Activated CD8-positive, alpha-beta memory T cell treated with anti-CD3 and anti-CD28 coated beads, Interleukin-2, amount 10 ng/mL, durations not matched to agents 7 days and 5 days (primary cell): ENCODE measurements at places on chromosomes 7 and 10.

DNA sequence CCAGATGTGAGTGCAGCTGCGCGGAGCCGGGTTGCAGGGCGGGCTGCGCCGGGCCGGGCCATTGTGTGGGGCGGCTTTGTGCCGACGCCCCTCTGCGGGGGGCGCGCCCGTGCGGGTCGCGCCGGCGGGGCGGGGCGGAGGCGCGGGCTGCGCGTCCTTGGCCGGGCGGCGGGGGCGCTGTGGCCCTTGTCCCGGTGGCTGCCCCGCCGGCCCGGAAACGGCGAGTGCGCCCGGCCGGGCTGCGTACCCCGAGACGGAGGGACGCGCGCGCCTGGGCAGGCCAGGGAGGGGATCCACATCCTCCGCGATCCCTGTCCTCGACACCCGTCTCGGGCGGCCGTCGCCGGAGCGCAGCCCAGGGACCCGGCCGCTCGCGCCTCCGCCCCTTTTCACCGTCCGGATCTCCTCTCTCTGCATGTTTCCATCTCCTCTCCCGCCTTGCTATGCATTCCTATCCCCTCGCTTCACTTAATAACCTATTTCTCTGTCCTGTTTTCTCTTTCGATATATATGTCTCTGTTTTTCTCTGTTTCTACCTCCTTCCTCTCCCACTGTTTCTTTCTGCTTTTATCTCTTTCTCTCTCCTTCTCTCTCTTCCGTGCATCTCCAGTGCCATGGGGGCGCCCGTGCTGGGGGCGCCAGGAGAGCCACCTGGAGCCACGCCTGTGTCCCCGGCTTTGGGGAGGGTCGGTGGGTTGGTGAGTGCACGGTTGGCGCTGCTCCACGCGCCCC, 765 bp downstream of the PFKFB3 start:
- DNase-seq: peak; percentile 73

DNA sequence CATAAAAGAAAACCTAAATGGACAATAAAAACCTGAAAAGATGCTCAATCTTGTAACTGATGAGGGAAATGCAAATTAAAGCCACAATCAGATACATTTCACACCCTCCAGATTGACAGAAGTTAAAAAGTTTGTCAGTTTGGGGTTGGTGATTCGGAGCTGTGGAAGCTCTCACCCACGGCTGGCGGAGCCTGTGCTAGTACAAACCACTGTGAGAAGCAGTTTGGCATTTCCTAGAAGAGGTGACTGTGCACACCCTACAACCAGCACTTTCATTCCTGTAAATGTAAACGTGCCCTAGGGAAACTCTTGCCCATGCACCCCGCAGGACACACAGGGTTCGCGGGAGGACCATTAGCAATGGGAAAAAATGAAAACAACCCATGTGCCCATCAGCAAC, 114.1 kb downstream of the BMS1 start:
- no peak for DNase-seq

GRCh38 chr10:21041763-21042458, 144.8 kb upstream of the NEBL start:
- no peak for DNase-seq

GRCh38 chr7:40629891-40630290, 495.1 kb downstream of the SUGCT start:
- no peak for DNase-seq

DNA sequence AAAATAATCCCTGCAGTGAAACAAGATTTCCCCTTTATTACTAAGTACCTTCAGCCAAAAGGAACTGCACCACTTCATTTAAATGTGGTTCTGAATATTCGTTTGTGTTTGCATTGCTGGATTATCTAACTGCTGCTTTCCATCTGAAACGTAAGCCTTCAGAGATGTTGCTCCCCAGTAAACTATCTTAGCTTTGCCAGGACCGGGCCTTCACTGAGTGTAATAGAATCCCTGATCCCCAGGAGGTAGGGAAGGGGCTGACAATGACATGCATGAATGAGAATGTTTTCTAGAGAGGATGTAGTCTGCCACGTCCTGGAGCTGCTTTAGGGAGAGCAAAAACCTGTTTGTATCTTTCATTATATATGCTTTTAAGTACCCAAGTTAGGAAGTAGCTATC, 19.5 kb upstream of the INSYN2A start:
- DNase-seq: no peak

DNA sequence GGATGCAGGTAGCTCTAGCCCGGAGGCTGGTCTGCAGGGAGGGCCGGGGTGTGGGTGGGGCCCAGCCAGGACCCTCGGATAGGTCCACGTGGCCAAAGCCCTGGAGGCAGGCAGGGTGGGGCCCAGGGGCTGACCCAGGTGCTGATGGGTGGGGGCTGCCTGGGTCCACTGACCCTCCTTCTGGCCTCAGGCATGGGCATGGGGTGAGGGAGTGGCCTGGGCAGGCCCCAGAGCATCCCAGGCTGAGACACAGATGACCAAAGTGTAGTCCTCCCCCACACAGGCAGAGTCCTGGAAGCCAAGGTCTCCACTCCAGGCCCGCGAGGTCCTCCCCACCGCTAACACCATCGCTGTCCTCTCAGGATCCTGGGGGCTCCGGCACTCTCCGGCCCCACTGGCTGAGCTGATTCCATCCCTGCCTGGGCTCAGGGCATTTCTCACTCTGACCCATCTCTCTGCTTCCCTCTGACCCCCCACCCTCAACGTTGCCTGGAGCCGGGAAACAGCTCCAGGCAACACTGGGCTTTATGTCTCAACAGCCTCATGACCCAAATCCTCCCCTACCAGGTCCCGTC, 20.7 kb upstream of the PPP2R2D start:
- no peak for DNase-seq

DNA sequence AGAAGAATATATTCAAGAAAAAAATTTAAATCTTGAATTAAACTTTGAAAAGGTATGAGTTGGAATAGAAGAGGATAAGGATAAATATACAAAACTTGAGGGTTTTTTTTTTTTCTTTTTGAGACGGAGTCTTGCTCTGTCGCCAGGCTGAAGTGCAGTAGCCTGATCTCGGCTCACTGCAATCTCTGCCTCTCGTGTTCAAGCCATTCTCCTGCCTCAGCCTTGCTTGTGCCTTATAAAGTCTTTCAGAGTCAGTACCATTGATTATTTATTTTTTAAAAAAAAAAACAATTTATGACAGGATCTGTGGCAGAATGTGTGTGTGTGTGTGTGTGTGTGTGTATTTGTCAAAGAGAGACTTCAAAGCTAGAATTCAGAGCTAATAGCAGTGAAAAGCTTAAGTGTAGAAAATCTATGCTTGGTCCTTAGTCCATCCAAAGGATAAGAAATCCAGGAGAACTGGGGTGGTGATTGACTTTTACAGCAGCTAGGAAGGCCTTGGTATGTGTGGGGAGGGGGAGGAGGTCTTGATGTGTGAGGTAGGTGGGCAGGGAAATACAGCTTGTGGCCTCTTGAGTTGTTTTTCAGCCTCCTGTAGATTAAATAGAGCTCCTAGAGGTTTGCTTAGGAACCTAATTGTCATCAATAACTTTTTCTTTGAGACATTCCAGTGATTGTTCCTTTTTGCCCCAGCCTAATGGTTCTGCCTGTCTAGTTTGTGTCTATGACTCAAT, 2.4 kb downstream of the HECTD2 start:
- DNase-seq: no peak

DNA sequence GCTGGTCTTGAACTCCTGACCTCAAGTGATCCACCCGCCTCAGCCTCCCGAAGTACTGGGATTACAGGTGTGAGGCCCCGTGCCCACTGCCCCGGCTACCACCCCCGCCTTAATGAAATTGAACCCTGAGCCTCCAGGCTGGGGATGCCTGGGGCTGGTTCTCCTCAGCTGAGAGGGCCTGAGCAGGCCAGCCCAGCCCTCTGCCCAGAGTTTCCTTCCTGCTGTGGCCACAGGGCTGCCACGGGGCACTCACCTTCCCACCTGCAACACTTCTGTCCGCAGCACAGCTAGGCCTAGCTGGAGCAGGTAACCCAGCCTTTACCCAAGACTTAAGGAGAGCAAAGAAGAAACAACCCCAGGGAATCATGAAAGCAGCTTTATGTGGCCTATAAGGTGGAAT, 78.1 kb upstream of the ANLN start:
- DNase-seq: no peak

DNA sequence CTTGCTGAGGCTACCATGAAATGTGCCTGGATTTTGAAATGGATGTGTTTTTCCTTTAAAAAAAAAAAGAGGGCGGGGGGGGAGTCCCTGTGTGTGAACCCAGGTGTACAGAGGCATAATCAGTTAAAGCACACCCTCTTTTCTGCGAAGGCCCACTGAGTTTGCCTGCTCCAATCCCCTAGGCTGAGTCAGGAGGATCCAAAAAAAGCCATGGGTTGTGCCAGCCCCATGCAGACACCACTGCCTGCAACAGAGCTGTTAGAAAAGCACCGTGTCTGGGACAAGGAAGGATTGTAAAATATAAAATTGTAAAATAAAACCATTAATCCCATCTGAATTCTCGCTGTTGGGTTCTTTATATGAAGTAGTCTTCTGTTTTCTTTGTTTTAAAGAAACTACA, 217.9 kb downstream of the ADAM12 start:
- DNase-seq: no peak

- DNase-seq: no peak
Observed at GRCh38 chr10:57692255-57692980, 575.3 kb downstream of the IPMK start.

DNA sequence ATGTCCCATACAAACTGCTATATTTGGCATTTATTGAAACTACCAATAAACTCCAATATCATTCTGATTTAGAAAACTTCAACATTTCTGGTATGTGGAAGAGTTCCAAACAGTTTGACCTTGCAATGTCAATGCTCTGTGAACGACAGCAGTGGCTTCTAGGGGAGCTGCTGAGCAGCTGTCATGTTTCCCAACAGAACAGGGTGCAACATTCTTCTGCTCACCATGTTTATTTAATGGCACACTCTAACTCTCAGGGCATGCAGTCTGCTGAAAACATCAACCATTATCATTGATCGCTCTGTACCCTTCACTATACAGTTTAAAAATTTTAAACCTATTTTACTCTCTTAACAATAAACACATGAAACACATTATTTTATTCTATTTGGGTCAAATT, 25.9 kb downstream of the LMOD2 start:
- no peak for DNase-seq

- no peak for DNase-seq
Observed at GRCh38 chr10:79018521-79019011, 50.2 kb upstream of the ZMIZ1 start.

- DNase-seq: no peak
Observed at GRCh38 chr10:63825111-63825510, 303.9 kb downstream of the REEP3 start.

GRCh38 chr10:84200537-84201243, 6.4 kb downstream of the CDHR1 start:
- DNase-seq: no peak

DNA sequence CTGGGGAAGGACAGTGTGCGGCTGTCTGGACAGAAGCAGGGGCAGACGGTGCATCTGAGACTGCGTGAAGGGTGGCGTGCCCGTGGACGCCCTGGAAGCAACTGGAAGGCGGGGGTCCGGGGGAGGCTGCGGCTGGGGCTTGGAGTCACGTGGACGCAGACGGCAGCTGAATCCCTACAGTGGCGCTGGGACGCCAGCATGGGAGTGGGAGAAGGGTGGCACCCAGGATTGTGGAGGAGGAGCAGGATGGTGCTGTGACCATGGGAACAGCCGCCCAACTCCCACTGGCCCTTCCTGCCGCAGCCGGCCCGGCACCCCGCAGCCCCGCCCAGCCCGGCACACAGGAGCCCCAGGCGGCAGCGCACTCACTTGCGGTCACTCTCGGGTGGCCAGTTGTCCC, 9.7 kb downstream of the INTS1 start:
- DNase-seq: no peak

GRCh38 chr10:71319042-71319799, at the start of gene SLC29A3:
Gene SLC29A3 (plus strand): TSS chr10:71319259. CDS start chr10:71319310, 51 bp downstream.
- peak; percentile 91 for DNase-seq

DNA sequence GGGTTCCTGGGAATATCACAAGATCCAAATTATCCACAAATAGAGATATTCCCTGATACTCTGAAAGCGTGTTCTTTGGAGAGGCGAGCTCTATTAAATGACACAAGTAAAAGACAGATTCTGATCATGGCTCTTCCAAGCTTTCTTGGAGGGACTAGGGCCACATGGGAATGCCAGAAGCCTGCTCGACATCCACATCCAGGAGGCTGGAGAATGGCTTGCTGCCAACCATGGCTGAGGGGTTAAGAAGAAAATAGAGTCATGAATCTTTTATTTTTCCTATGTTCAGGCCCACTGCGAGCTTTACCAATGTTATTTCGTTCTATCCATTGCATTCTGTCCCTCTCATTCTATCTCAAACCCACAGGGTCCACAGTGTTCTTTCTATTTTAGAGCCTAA, 1018.0 kb upstream of the CELF2 start:
- no peak for DNase-seq

- DNase-seq: no peak
Observed at GRCh38 chr10:106513352-106513771, 651.1 kb downstream of the SORCS1 start.

- DNase-seq: no peak
Observed at GRCh38 chr10:112898540-112899390, 51.3 kb upstream of the TCF7L2 start.

DNA sequence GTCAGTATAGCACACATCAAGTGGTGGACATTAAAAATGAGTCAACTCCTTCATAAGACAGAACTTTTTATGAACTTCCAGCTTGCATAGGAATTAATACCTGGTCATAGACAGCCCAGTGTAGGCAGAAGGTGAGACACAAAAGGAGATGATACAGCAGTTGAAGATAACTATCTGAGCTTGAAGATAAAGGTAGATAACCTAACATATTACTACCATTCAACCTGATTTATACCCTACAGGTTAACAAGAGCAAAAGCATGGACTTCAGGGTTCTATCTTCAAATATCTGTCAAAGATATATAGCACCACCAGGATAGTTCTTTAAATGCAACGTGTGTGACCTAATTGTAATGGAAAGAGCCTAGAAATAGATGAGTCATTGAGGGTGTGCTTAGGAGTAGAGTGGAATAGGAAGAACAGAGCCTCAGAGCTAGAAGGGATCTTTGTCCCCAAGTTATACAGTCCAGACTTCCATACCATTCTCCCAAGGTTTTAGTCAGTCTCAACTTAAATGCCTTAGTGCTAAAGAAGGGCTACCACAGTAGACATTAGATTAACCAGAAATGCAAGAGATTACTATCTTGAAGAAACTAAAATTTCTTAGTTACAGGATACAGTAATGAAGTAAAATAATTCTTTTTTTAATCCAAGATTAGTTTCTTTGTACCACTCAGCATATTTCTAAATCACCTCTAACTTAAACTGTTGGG, 9.2 kb downstream of the ZNF800 start:
- no peak for DNase-seq

DNA sequence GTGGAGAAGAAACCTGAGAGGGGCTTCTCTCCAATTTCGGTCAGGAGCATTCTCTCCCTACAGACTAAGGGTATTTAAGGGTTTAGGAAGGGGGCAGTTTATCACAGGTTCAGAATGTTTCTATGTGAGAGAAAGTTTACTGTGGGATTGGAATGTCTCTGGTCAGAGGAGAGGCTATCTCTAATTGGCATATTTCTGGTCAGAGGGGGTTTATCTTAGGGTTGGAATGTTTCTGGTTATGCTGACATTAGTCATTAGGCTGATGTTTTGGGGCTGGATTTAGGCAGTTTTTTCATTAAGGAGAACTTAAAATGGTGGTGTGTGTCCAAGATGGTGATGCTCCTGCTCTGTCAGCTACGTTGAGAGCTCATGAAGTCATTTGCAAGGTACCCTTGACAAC, 758.0 kb downstream of the TYW1 start:
- DNase-seq: no peak

- DNase-seq: no peak
Observed at GRCh38 chr10:132706701-132707100, 79.2 kb downstream of the NKX6-2 start.
